ENCODE measurements at places on chromosomes 7 and 10. TPM values are rescaled to one million over a fixed set of nuclear protein-coding genes. Genes with fewer than 3 reads are reported as not detected.

GRCh38 chr10:105757302-105757701, 1116.2 kb downstream of the SORCS3 start:
- DNase-seq: no peak

GRCh38 chr7:116041615-116042014, 11.1 kb upstream of the TFEC start:
- no peak for DNase-seq

- no peak for DNase-seq
Observed at GRCh38 chr10:128124813-128125403, 1.3 kb downstream of the MKI67 start.

DNA sequence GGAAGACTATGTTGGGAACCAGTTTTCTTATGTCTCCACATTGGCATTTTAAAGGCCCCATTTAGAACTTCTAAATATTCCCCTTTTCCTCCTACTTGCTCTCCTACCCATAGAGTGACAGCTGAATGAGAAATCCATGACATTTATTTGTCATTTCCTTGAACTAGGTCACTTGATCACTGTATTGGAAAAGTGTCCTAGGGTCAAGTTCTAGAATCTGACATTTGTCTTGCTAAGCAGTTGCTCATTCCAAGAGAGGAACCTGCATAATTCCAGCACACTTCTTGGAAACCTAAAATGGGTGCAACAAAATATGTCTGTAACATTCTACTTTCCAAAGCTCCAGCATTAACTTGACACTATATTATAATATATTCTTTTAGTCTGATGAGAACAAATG, 3.6 kb upstream of the DPY19L1 start:
- DNase-seq: no peak

DNA sequence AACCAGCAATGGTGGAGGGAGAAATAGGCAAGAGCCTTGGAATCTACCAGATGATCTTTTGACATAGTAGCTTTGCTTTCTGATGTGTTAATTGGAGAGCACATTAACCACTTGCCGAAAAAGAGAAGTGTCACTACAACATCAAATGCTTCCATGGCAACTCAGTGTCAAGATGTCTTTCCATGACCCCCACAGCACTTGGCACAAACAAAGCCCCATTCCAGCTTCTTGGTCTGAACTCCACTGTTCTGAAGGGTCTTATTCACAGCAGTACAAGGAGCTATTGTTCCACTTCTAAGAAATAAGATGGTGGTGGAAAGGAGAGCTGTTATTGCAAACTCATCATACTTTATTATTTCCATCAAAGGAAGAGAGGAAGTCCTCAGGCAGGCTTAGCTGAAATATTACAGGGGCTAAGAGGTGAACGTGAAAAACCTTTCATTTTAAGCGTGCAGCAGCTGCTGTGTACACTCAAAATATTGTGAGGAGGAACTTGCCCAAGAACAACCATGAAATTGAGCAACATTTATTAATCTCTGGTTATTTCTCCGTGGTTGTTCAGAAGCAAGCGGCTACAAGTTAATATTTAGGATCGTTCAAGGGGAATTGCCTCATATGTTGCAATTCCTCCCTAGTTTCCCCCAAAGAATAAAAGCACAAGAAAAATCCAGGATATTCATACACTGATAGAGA, 354.8 kb upstream of the CELF2 start:
- no peak for DNase-seq

The LMOD2 gene
- total RNA-seq: not detected

The SAMD9L gene
- 3.8 TPM for total RNA-seq
